Pulmonary artery endothelial cell (primary cell): ENCODE measurements at places on chromosomes 12 and 14. TPM values are rescaled to one million over a fixed set of nuclear protein-coding genes. Genes with fewer than 3 reads are reported as not detected.
A peak's percentile ranks its signal among the peaks of the same experiment; 100 is the strongest.

- no peak for DNase-seq
Observed at GRCh38 chr12:16474801-16475200, 127.4 kb downstream of the MGST1 start.

DNA sequence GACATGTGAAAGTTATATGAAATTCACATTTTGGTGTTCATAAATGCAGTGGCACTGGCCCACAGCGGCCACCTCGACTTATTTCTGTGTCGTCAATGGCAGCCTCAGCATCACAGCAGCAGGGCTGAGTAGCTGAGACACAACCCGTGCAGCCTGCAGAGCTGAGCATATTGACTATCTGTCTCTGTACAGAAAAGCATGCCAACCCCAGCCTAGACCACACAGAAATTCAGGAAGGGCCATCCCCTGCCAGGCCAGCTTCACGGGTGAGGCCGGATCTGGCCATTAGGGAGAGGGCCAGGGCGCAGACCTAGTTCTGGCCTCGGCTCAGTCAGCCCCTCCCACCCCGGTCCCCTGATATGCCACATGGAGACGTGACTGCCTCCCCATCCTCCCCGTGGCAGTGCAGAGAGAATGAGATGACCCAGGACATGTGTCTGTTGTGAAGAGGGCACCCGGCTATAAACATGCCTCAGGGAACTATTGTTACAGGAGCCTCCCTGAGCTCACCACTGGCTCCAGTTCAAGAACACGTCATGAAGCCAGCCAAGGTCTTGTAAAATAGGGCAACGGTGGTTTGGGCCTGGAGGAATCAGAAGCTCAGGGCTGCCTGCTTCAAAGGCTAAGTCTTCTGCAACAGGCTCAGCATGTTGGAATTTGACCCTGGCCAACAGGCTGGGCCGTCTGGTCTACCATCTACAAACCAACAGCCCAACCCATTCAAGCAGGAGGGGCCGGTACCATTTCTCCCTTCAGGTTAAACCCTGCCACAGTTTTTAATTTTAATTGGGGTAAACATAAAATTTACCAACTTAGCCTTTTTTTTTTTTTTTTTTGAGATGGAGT is 25.5 kb downstream of the SCARB1 start:
- DNase-seq = peak; percentile 83

- no peak for DNase-seq
Observed at GRCh38 chr14:91140672-91141071, 26.8 kb downstream of the DGLUCY start.

- DNase-seq = no peak
Observed at GRCh38 chr12:111276146-111276545, 92.7 kb downstream of the PHETA1 start.

DNA sequence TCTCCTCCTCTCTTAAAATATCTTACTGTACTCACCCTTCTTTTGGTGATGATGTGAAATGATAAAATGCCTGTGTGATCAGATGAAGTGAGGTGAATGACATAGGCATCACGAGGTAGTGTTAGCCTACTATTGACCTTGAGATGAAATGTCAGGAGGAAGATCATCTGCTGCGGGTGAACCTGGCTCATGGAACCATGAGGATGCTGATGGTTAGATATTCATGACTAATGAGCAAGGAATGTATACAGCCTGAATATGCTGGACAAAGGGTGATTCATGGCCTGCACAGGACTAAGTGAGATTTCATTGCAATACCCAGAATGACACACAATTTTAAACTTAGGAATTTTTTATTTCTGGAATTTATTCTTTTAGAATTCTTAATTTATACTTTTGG is 89.6 kb downstream of the DAAM1 start:
- peak; percentile 68 for DNase-seq

DNA sequence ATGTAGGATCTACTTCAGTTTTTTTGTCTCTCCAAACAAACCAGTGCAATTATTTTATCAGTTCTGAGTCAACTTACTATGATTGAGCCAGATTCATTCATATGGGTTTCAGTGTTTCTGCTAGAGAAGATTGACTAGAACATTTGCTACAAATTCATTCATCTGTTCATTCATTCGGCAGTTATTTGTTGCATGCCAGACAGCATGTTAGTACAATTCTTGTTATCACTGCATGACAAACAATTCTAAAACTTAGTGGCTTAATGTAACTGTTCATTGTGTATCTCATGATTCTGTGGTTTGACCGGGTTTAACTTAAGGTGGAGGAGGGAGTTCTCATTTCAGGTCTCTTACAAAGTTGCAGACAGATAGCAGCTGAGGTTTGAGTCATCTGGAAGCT is 52.3 kb downstream of the POLR3B start:
- DNase-seq = no peak

GRCh38 chr12:7434670-7435069 is 9.3 kb downstream of the CD163L1 start:
- no peak for DNase-seq

- no peak for DNase-seq
Observed at GRCh38 chr14:75165586-75166391, 10.6 kb downstream of the TMED10 start.

DNA sequence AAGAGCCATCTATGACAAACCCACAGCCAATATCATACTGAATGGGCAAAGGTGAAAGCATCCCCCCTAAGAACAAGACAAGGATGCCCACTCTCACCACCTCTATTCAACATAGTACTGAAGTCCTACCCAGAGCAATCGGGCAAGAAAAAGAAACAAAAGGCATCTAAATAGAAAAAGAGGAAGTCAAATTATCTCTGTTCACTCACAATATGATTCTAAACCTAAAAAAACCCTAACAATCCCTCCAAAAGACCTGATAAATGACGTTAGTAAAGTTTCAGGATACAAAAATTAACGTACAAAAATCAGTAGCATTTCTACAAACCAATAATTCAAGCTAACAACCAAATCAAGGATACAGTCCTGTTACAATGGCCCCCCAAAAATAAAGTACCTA is 26.9 kb downstream of the MDM1 start:
- no peak for DNase-seq

GRCh38 chr12:108676707-108677106 is 43.0 kb upstream of the SELPLG start:
- DNase-seq = no peak

DNA sequence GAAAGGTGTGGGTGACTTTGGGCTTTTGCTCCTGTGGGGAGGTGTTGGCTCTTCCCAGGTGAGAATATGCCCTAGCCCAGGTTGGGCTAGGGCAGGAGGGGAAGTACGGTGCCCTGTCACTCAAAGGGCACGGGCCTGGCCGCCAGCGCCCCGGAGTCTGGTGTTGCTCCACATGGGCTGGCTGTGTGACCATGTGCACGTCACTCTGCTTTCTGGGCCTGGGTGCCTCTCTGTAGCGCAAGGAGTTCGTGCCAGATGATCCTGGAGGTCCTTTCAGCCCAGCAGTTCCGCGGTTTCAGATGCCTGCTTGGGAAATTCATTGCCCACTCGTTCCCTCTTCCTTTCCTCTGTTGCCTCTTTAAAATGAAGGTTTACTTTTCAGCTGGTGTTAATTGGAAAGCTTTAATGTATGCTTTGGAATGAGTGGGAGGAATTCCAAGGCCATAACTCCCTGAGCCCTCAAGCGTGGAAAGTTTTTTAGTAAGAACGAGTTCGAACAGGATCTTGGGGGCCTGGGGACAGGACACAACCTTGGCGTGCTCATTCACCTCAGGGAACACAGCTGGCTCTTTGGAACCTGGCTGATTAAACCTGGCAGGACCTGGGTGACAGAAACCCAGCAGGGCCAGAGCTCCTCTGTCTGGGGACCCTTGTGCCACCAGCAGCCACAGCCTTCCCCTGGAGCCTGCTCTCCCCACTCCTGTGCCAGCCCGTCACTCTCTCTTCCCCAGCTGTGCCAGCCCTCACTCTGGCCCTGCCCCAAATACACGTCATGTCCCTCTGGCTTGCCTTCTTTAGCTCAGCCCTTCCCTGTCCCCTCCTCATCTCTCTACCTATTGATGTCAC is 42.8 kb downstream of the TSPAN9 start:
- DNase-seq = no peak

- DNase-seq = no peak
Observed at GRCh38 chr12:120260607-120261006, 4.9 kb downstream of the PXN start.

DNA sequence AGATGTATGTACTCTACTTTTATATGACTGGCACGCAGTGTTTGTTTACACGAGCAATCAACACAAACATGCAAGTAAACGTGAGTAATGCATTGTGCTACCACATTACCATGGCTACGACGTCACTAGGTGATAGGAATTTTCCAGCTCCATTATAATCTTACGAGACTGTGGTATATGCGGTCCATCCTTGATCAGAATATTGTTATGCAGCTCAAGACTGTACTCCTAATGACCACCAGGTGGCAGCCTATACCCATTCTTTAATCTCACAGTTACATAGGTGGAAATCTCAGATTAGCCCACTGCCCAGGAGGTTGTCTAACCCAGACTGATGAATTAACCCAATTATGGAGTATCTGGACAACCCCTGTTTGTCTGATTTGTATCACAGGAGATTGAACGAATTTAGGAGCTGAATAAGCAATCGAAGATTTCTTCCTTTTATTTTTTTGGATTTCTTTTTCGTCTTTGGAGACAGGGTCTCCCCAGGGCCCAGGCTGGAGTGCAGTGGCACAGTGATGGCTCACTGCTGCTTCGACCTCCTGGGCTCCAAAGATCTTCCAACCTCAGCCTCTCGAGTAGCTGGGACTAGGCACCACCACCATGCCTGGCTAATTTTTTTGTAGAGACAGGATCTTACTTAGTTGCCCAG is 8.7 kb upstream of the TESPA1 start:
- DNase-seq = peak; percentile 15

- no peak for DNase-seq
Observed at GRCh38 chr12:72315858-72316257, 43.7 kb downstream of the TRHDE start.

DNA sequence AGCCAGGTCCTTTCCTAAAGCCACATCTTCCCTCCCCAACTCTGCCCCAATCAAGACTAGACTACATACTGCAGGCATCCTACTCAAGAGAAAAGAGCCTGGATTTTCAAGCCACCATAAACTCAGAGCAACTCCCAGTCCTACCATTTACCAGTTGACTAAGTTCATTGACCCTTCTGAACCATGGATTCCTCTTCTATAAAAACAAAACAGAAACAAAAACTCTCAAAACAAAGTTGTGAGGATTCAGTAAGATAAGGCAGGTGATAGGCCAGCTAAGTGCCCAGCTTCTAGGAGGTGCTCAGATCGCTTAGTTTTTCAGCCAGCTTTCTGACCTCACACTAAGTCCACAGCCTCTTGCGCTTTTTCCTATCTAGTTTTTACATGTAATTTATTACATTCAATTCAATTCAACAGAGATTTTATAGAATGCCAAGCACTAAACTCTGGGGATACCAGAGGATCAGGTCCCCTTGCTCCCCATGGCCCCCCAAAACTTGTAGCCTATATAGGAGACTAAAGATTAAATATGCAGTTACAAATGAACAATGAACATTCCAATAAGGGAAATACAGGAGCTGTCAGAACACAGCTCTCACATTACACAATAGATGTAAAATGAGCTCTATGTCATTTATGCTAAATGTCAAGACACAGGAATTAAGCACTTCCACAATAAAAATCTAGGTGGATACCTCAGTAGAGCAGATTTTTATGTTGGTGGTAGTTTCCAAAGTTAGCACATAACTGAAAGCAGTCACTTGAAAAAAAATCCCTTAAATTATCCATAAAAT is 104.5 kb upstream of the EGLN3 start:
- DNase-seq = no peak

GRCh38 chr12:46560089-46560488 is 187.5 kb upstream of the SLC38A2 start:
- DNase-seq = no peak

The MMP19 gene
- 0.42 and 0.46 TPM in 2 replicates for total RNA-seq

The ALX1 gene
- total RNA-seq = not detected in 2 replicates

The EPYC gene
- not detected in 2 replicates for total RNA-seq

The TMEM233 gene
- total RNA-seq = 0.73 and 1.2 TPM in 2 replicates

The PLEKHH1 gene
- total RNA-seq = 0.14 and 0.26 TPM in 2 replicates

The SCN8A gene
- 21.0 and 30.7 TPM in 2 replicates for total RNA-seq

The RPGRIP1 gene
- not detected in 2 replicates for total RNA-seq

The SLC16A7 gene
- 10.7 and 12.4 TPM in 2 replicates for total RNA-seq

The CDK4 gene
- total RNA-seq = 139 and 181 TPM in 2 replicates

The RBP5 gene
- not detected in 2 replicates for total RNA-seq

The LRRC74A gene
- not detected in 2 replicates for total RNA-seq

The RIMBP2 gene
- not detected in 2 replicates for total RNA-seq

The NOPCHAP1 gene
- 14.1 and 18.1 TPM in 2 replicates for total RNA-seq

The DLGAP5 gene
- 48.5 and 77.7 TPM in 2 replicates for total RNA-seq

The SRRM4 gene
- total RNA-seq = not detected in 2 replicates

The HELB gene
- 0.79 and 3.8 TPM in 2 replicates for total RNA-seq
